HCT116 (cell line): ENCODE measurements at places on chromosomes 6 and 20.

GRCh38 chr6:73299151-73299971, 36.4 kb upstream of the KHDC1 start:
- no peak for DNase-seq

- DNase-seq = no peak
These were observed 113.5 kb downstream of the EPM2A start for GRCh38 chr6:145621776-145622175.

- no peak for DNase-seq
These were observed 134.4 kb upstream of the ASCC3 start for GRCh38 chr6:101015541-101015940.

DNA sequence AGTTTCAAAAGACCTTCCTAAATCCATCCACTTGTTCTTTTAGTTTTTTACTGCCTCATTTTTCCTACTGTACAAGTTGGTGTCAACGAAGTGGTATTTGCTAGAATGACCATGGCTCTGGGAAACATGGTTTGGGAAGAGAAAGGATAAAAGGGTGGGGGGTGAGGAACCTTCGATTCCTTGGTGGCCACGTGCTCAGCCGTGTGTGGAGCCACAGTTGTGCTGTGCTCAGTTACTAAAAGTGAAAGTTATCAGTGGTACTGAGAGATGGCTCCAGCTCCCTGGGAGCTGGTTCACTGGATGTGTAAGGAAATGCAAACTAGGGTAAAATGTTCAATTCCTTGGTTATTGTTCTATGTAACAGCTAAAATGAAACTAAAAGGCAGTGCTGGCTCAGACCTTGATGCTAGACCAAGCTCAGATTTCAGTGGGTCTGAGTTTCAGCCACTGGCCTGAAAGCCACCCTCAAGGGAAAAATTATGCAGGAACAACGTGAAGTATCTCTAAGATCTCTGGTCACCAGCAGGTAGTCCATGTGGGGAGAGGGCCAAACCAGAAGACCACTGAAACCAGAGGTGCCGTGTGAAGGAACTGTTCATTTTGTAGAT, 7.4 kb upstream of the SLC22A2 start:
- no peak for DNase-seq

GRCh38 chr20:25058051-25058846, at the start of gene ACSS1:
Gene ACSS1 (minus strand): TSS chr20:25058139. CDS start chr20:25058102, 37 bp downstream.
- DNase-seq = no peak
